ENCODE measurements at places on chromosomes 16 and 17. TPM values are rescaled to one million over a fixed set of nuclear protein-coding genes. Genes with fewer than 3 reads are reported as not detected.

DNA sequence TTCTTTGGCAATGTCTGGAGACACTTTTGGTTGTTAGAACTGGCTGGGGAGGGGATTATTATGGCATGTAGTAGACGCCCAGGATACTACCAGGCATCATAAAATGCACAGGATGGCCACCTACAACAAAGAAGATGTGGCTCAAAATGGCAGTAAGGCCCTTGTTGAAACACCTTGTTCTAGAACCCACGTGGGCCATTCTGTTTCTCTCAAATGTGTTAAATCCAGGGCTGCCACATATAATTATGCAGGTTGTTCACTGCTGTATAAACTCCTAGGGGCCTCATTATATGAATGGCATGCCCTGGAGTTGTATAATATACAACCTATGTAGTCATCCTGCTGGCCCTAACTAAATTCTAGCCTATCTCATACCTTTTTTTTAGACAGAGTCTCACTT, 123.5 kb upstream of the HAS3 start:
- DNase-seq: no peak

The CPHXL gene
- not detected for polyA plus RNA-seq

DNA sequence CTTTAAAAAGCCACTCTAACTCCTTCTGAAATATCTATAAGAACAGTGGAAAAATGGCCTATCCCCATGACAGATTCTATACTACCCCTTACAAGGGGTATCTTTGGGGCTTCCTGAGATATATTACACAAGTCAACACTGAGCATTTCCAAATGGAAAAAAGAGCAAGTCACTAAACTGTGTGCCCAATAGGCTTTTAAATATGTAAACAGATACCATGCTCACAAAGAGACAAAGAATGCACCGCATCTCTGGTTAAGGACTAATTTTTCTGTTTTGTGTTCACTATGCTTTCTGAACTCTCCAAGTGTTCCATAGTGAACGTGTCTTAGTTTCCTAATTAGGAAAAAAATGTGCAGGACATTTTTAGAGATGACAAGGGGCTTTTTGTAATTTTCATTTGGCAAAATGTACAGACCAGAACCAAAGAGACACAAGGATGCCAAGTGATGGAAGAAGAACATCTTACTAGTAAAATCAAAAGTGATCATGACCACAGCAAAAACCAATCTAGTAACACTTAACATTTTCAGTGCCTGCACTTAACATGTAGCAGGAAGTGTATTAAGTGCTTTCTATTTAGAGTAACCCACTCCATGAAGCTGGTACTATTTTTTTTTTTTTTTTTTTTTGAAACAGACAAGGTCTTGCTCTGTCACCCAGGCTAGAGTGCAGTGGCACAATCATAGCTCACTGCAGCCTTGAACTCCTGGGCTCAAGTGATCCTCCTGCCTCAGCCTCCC, 21.5 kb downstream of the MYH11 start:
- no peak for DNase-seq

- no peak for DNase-seq
Measured at GRCh38 chr17:7404737-7405349, 946 bp upstream of the TMEM256 start.

DNA sequence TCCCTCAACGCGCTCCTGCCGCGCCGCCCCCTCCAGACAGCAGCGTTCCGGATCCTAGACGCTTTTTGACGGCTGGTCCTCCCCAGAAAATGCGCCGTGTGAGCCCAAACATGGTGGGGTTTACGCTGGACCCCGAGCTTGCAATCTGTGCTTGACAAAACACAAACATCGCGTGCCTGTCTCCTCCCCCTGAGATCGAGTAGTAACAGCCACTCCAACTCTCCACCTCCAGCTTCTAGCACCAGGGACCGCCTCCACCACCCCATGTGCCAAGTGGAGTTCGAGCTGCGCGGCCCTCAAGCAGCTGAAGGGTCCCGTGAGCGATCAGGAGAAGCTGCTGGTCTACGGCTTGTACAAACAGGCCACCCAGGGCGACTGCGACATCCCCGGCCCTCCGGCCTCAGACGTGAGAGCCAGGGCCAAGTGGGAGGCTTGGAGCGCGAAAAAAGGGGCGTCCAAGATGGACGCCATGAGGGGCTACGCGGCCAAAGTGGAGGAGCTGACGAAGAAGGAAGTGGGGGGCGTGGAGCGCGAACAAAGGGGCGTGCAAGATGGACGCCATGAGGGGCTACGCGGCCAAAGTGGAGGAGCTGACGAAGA, 656 bp upstream of the GEMIN4 start:
- peak; percentile 60 for DNase-seq

The KRTAP1-1 gene
- polyA plus RNA-seq: not detected

DNA sequence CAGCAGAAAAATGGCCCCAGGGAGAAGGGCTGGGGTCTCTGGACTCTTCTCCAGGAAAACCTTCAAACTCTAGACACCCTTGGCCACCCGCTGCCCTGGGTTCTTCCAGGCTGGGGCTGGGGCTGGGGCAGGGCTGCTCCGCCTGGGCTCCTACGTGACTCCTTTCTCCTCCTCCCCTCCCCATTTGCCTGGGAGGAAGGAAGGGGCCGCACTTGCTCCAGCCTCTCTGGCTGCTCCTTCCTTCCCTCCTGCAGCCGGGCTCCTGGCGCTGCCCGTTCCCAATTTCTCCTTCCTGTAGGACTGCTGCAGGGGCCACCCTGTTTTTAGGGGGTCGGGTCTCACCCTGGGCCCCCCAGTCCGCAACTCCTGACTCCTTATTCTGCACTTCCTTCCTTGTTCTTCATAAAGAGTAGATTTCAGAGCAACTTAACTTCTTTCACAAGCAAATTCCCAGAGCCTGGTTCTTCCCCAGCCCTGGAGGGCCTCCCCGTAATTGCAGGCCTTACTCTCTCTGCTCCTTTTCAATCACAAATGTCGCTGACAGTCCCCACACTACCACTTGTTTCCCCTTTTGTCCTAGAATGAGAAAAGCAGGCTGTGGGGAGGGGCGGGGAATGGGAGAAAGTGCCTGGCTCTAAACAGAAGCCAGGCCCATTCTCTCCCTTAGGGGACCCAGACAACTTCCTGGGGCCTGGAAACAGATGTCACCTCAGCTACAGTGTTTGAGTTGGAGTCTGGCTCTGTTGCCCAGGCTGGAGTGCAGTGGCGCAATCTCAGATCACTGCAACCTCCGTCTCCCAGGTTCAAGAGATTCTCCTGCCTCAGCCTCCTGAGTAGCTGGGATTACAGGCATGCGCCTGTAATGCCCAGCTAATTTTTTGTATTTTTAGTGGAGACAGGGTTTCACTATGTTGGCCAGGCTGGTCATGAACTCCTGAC, 137.8 kb downstream of the ENGASE start:
- no peak for DNase-seq

DNA sequence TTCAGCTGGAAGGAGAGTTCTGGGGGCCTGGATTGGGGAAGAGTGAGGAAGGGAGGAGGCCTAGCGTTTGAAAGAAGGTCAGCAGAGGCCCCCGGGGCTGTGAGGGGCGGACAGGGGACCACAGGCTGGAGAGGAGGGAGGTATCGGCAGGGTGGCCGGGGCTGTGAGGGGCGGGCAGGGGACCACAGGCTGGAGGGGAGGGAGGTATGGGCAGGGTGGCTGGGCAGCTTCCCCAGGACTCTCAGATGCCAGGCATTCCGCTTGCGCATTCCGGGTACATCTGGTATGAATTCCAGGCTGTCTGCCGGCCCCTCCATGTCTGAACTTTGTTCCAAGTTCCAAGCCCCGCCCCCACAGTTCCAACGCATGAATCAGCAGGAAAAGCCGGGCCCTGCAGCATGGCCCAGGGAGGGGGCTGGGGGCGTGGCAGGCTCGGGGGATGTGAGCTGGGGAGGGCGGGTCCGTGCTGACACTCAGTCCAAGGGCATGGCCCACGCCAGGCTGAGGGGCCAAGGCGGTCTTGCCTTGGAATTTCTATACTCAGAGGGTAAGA, 4.3 kb upstream of the TLCD2 start:
- peak; percentile 90 for DNase-seq

- DNase-seq: no peak
Measured at GRCh38 chr16:84373907-84374489, 5.7 kb downstream of the ATP2C2 start.

The CCL13 gene
- not detected for polyA plus RNA-seq

GRCh38 chr17:33595828-33596227, 302.7 kb upstream of the ASIC2 start:
- no peak for DNase-seq

The MT1G gene
- polyA plus RNA-seq: 56.6 TPM

The MRPL12 gene
- 34.1 TPM for polyA plus RNA-seq

DNA sequence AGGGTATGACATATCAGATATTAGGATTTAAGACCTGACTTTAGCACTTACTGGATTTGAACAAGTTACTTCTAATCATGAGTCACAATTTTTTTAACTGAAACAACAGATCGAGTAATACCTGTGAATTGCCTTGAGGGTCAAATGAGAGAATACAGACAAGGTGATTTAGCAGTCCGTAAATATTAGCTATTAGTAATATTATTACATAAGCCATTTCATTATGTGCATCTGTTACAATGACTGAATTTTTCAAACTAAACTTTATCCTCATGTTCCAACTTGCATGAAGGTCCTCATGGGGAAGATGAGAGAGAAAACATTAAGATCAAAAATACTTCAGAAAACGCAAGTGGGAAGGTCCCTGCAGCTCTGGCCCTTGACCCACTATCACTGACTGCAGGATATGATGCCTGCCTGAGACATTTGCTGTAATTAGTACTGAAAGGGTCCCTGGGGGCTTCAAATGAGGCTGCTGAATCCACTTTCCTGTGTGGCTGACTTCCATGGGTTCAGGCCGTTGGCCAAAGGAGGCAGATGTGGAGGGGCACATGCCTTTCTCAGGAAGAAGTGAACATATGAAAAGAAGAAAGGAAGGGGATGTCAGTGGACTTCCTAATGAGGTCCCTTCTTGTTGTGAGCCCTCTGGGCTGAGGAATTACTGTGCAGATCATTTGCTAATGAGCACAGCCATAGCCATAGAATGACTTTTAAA, 441.7 kb downstream of the CDH11 start:
- no peak for DNase-seq

- DNase-seq: peak; percentile 92
Measured at GRCh38 chr17:5526821-5527598, 40.6 kb downstream of the MIS12 start.

- peak; percentile 78 for DNase-seq
Measured at GRCh38 chr17:32486111-32486700, 587 bp upstream of the CDK5R1 start.

DNA sequence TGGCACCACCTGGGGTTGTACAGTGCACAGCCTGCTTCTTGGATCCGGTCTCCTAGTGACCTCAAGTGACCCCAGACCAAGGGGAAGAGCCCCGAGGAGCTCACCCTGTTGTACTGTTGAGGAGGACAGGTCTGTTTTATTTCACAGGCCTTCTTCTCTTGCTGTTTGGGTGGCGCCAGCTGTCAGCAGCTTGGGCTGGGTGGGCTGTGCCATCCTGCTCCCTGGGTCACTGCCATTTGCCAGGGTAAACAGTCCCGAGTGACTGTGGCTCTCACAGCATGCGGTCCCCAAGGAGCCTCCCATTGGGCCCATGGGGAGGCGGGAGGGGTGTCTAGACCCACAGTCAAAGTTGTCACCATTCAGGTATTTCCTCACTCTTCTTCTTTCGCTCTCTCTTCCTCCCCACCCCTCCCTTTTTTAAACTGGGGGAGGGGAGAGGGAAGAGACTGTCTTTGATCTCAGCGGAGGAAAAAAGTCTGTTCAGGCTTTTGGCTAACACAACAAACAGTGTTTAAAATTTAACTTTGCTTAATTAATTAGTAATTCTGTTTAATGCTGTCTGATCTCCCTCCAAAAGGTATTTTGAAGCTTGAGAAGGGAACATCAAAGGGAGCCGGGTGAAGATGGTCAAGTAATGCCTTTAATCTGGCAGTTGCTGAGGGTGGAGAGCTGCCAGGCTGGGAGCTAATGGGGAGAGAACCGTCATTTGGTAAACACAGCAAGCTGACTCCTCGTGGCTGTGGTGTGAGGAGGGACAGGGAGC, 64.0 kb downstream of the SNX20 start:
- peak; percentile 48 for DNase-seq

GRCh38 chr17:56896217-56896967, 17.5 kb downstream of the TRIM25 start:
- no peak for DNase-seq

- no peak for DNase-seq
Measured at GRCh38 chr16:25443994-25444393, 186.3 kb upstream of the ZKSCAN2 start.

- no peak for DNase-seq
Measured at GRCh38 chr17:77881545-77881944, 77.0 kb upstream of the TNRC6C start.

- DNase-seq: no peak
Measured at GRCh38 chr16:23114131-23114904, 34.9 kb downstream of the USP31 start.

GRCh38 chr16:85395913-85396878, 216.9 kb upstream of the GSE1 start:
- no peak for DNase-seq

DNA sequence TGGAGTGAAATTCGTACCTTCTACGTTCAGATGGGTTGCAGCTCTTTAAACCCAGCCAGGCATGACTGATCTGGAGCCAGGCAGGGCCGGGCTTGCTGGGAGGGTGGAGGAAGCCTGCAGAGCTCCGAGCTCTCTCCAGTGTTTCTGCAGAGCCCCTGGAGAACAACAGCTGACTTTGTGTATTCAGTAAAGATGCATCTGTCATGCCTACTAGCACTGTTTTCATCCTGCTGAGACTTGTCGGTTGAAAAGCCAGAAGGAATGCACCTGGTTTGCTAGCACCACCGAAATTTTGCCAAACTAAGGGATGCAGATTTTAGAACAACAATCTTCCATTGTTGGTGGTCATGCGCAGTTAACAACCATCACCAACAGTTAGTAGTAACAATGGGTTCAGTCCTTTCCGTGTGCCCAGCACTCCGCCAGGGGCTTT, 22.4 kb upstream of the SCNN1B start:
- DNase-seq: peak; percentile 40

- peak; percentile 63 for DNase-seq
Measured at GRCh38 chr17:79393358-79394052, 217.3 kb downstream of the RBFOX3 start.

- DNase-seq: no peak
Measured at GRCh38 chr17:42421507-42422338, 1.3 kb downstream of the CAVIN1 start.

DNA sequence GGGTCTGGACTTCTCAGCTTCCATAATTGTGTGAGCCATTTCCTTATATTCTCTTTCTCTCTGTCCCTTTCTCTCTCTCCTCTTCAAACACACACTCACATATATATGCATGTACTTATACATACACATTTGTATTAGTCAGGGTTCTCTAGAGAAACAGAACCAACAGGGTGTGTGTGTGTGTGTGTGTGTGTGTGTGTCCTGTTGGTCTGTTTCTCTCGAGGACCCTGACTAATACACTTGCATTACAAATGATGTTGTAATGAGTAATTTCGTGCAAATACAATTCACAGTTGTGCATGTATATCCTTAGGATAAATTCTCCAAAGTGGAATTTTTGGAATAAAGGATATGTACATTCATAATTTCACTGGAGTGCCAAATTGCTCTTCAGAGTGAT, 115.3 kb downstream of the NPIPB5 start:
- no peak for DNase-seq

- DNase-seq: no peak
Measured at GRCh38 chr17:54882950-54883349, 17.7 kb upstream of the TOM1L1 start.

GRCh38 chr16:85522308-85522841, 90.7 kb upstream of the GSE1 start:
- DNase-seq: no peak

The CD7 gene
- 0.18 TPM for polyA plus RNA-seq

GRCh38 chr17:37815536-37815935, 70.7 kb upstream of the HNF1B start:
- no peak for DNase-seq
